NCI-H2029 treated with DMSO at 0.1 percent for 48 hours (cell line): ENCODE measurements at places on chromosomes 3 and 15.

DNA sequence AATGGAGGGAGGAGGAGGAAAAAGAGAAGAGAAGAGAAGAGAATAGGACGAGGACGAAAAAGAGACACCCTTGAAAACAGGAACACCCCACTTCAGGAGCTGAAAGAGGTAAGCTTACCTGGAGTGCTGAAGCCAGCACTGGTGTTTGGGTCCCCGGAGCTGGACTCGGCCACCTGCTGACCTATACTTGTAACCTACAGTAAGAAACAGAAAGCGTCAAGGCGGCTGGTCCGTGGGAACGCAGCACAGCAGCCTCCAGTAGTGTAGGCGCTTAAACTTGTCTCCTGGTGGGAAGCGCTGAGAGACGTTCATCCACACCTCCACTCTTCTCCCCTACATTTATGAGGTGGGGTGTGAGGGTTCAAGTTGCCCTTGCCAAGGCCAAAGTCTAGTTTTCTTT is 141.0 kb downstream of the NSMCE3 start:
- DNase-seq, result no peak

DNA sequence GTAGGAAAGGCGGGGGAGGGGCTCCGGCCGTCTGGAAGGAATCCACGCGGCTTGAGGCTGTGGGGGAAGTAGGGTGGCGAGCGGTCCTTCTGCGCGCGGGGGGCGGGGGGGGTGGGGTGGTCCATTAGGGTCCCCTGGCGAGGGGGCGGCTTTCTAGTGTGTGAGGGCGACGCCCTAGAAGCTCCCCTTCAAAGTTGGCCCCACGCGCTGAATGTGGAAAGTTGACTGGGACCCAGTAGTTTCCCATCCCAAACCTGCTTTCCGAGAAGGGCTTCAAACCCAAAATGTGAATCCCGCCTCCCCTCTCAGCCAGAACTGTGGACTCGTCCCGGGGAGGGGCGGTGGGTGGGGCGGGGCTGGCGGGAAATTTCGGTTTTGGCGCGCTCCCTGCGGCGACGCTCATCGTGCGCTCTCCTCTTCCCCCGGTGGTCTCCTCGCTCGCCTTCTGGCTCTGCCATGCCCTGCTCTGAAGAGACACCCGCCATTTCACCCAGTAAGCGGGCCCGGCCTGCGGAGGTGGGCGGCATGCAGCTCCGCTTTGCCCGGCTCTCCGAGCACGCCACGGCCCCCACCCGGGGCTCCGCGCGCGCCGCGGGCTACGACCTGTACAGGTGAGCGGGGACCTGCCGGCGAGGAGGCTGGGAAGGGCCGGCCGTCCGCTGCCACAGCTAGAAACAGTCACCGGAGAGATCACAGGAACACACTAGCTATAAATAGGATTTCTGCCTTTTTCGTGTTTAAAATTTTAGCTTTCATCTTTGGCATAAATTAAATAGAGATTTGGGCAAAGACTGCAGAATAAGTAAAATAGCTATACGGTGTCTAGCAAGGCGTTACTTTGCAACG is 790 bp downstream of the DUT start:
- DNase-seq, result peak; percentile 29

- DNase-seq, result no peak
These were observed 116.9 kb upstream of the RAD18 start for GRCh38 chr3:9080163-9080562.

- no peak for DNase-seq
These were observed 591.4 kb upstream of the NR2F2 start for GRCh38 chr15:95739131-95739530.

- no peak for DNase-seq
These were observed 779.0 kb downstream of the SQOR start for GRCh38 chr15:46413799-46414198.

- no peak for DNase-seq
These were observed 353.6 kb downstream of the CLSTN2 start for GRCh38 chr3:140288595-140288994.

- no peak for DNase-seq
These were observed 38.6 kb downstream of the CRYBG3 start for GRCh38 chr3:97860364-97860763.

- no peak for DNase-seq
These were observed 326.8 kb downstream of the TUSC7 start for GRCh38 chr3:117036259-117036799.

GRCh38 chr3:122004107-122004506 is 17.9 kb downstream of the ILDR1 start:
- peak; percentile 78 for DNase-seq

- no peak for DNase-seq
These were observed 125.0 kb downstream of the PLD1 start for GRCh38 chr3:171685116-171685895.

DNA sequence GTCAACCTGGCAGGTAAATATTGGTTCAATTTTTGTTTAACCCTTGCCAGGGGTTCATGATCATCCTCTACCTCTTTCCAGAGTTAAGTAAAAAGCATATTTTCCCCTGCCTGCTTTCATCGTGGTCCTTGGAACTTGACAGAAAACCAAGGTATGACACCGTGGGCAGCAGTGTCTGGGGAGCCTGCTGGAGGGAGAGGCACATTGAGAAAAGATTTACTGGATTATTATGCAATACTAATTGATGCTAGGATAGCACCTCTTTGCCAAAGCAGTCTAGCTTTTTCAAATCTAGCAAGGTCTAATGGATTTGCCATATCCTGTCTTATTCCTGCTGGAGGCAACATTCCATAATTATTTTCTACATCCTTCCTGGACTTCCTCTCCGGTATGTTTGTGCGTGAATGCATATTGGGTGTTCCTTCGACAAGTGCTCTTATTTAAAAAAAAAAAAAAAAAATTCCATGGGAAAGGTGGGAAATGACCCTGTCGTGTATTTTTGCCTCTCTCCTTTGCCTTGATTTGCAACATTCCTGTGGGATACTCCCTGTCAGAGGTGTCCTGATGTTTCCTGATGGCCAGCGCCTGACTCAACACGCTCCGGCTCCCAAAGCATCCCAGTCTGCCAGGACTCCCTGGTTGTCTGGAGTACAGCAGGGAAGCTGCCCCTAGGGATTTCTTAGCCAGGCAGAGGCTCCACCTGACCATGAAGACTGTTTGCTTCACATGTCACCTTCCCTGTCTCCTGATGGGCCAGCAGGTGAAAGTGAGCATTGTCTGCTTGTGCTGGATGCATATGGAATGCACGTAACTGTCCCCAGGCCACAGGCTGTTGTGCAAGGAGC is 6.3 kb downstream of the BHLHE40 start:
- DNase-seq, result no peak

GRCh38 chr15:39909007-39909406 is 11.1 kb downstream of the GPR176 start:
- DNase-seq, result no peak

DNA sequence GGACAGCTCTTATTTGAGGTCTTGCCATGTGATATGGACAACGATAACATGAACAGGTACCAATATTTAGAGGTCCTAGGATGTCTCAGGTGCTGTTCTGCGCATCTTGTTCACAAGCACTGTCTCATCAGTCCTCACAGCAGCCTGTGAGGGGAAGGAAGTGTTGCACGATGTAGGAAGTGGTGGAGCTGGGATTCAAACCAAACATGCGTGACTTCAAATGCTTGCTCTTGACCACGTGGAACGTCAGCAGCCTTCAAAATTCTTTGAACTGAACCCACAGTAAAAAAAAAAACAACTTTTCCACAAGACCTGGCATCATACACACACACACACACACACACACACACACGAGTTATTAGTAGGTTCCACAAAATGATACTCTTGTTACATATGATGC is 153.4 kb upstream of the SMAD3 start:
- no peak for DNase-seq

DNA sequence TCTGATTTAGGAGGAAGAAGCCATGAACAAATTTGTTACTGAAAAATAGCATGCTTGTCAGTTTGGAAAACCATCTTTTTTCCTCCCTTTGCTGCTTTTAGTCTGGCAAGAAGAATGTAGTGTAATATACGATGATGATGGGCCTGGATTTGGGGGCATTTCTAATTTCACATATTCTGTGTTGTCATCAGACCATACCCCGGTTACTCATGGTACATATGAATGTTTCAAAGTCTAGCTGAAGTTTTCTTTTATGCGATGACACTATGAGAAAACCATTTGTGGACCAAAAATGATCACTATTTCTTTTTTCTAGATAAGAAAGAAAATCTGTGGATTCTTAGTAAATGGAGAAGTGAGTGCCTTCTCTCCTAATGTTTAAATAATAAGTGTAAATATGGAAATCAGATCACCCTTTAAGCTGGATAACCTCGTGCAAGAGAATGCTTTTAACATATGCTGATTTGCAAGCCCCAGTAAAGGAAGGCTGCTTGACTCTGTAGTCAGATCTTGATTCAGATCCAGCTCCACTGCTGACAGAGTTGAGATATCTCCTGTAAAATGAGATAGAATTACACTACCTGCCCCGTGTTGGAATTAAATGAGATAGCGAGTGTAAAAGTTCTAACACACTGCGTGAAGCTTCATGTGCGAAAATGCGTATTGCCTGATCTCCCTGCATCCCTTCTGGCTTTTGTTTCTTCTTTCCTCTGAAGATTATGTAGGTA is 3.0 kb downstream of the MEF2A start:
- no peak for DNase-seq
